Muscle of leg (tissue), 16 donors: ENCODE measurements at places on chromosomes 12 and 14. TPM values are rescaled to one million over a fixed set of nuclear protein-coding genes. Genes with fewer than 3 reads are reported as not detected.

Gene DGLUCY
- 27.6 TPM for polyA plus RNA-seq

- peak; percentile 63 for DNase-seq
- peaks cover 15% of the 10 kb centered on the region for H3K36me3 ChIP-seq
- H3K27ac ChIP-seq: no peak overlapping the region
- H3K4me3 ChIP-seq: no peak overlapping the region
- no peaks in the 10 kb centered on the region for H3K27me3 ChIP-seq
- no peaks in the 10 kb centered on the region for H3K4me1 ChIP-seq
Measured at GRCh38 chr12:79782172-79782900, 91.6 kb upstream of the PAWR start.

GRCh38 chr14:60250257-60251035 is 1.4 kb downstream of the PPM1A start:
- H3K27me3 ChIP-seq: no peaks in the 10 kb centered on the region
- peak overlapping the region; percentile 94 for H3K27ac ChIP-seq
- H3K4me3 ChIP-seq: peak overlapping the region; percentile 68
- peak; percentile 47 for DNase-seq
- H3K4me1 ChIP-seq: peaks cover 2% of the 10 kb centered on the region
- H3K36me3 ChIP-seq: no peaks in the 10 kb centered on the region

DNA sequence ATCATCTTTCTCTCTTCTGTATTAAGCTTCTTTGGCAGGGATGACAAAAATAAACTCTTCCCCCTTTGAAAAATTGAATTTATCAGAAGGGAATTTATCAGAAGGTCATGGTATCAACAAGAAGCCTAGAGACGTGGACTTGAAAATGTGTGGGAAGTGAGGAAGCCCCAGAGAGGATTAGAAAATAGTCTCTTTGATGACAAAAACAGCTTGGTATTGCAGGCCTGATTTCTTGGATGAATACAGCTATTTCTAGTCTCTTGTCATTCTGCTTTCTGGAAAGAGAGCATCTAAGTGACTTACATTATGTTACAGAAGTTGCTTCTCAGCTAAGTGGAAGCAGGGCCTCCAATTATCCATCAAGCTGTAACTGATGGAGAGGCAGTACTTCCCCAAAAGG is 111.1 kb downstream of the KITLG start:
- no peaks in the 10 kb centered on the region for H3K36me3 ChIP-seq
- H3K4me1 ChIP-seq: peaks cover 2% of the 10 kb centered on the region
- no peak overlapping the region for H3K4me3 ChIP-seq
- H3K27ac ChIP-seq: no peak overlapping the region

Gene TAMALIN
- 18.2 TPM for polyA plus RNA-seq

Gene MRPL51
- polyA plus RNA-seq: 171 TPM

Gene LAG3
- polyA plus RNA-seq: 1.0 TPM

DNA sequence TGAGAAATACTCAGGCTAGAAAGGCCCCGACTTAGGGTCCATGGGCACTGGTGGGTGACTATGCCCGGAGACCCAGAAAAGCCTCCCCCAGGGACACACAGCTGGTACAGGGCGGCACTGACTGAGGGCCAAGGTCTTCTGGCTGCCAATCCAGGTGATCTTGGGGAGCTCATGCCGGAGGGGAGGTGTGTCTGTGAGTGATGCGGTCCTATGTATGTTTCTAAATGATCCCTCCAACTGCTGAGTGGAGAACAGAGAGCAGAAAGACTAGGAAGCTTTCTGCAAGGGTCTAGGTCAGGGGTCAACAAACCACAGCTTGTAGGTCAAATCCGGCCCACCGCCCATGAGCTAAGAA is 391 bp downstream of the SERPINA4 start:
- no peaks in the 10 kb centered on the region for H3K4me1 ChIP-seq
- no peak overlapping the region for H3K4me3 ChIP-seq
- H3K27ac ChIP-seq: no peak overlapping the region
- no peak for DNase-seq
- H3K36me3 ChIP-seq: no peaks in the 10 kb centered on the region

Gene PTPRB
- polyA plus RNA-seq: 15.9 TPM

- DNase-seq: peak; percentile 81
- H3K27ac ChIP-seq: no peak overlapping the region
- no peak overlapping the region for H3K4me3 ChIP-seq
- H3K27me3 ChIP-seq: no peaks in the 10 kb centered on the region
- H3K4me1 ChIP-seq: peaks cover 3% of the 10 kb centered on the region
Measured at GRCh38 chr12:18643681-18644080, 94.1 kb downstream of the PLCZ1 start.
